ENCODE measurements at places on chromosomes 7 and 10.

- no peak for DNase-seq
Measured at GRCh38 chr7:44977959-44978335, 868 bp downstream of the MYO1G start.

GRCh38 chr10:17022896-17023295 is 106.7 kb downstream of the CUBN start:
- no peak for DNase-seq

DNA sequence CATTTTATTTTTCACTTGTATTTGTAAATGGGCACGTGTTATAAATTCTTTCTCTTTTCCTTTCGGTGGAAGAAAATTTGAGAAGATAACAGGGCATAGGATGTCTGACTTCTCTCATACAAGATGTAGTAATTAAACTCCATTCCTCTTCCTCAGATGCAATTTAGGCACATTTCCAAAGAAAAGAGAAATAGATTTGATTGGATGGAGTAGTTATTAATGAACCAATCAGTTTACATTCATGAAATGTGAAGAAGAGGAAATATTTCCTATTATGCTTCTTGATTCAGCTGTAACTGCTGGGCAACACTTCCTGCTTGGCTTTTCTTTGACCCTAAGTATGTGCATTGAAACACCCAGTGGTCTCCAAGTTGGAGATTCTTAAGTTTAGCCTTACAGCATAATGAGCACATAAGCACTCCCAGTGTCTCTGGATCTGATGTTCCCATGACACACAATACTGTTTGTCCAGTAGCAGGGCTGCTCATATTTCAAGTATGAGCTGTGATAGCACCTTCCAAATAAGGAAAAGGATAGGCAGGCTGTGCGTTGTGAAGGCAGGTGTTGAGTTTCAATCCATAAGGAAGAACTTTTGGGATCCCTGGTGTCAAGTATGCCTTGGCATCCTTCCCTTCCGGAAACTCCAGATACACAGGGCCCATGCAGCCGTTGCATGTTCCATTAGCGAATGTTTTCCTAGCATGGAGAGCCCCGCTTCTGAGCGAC is 33.4 kb upstream of the COBL start:
- DNase-seq: no peak

GRCh38 chr7:152664636-152665035 is 11.3 kb downstream of the XRCC2 start:
- no peak for DNase-seq

DNA sequence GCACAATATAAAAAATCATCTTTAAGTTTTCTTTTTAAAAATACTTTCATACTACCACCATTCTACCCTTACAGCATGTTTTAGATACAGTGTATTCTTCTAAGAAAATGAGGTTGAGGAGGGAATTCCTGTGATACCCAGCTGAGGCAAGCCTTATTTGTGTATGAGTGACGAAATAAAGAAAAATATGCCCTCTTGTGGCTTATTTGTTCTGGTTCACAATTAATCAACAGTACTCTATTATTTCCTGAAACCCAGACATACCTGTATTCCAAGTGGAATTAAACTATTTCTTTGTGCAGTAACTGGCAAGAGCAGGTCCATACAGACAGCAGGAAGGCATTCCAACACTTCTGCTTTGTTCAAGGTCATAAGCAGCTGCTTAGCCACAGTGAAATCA is 4.5 kb upstream of the SEMA3D start:
- no peak for DNase-seq

- no peak for DNase-seq
Measured at GRCh38 chr7:121798896-121799295, 74.1 kb upstream of the PTPRZ1 start.

GRCh38 chr7:977326-978048 is 2.1 kb upstream of the COX19 start:
- DNase-seq: peak; percentile 64

- DNase-seq: no peak
Measured at GRCh38 chr7:43747328-43748105, 11.0 kb upstream of the BLVRA start.

DNA sequence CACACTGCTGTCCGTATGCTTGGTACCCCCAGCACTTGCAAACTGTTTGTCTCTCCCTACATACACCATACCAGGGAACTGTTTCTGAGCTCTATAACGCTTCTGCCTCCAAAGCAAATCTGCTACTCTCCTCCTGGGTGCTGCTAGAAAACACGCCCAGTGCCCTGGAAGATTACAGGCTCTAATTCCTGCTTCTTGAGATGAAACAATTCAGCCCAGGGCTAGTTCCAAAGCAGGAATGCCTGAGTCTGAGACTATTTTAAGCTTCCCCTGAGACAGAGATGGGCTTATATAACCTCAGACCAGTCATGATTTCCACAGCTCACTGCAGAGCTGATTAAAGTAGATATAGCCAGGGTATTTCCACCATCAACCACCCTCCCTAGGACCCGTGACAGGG is 327.1 kb downstream of the GPR158 start:
- no peak for DNase-seq

GRCh38 chr10:26711324-26711723 is 13.8 kb downstream of the PDSS1 start:
- DNase-seq: no peak

- no peak for DNase-seq
Measured at GRCh38 chr10:47019155-47020145, 108.2 kb downstream of the PTPN20 start.

GRCh38 chr7:25857376-25858067 is 294.5 kb upstream of the NFE2L3 start:
- DNase-seq: no peak

DNA sequence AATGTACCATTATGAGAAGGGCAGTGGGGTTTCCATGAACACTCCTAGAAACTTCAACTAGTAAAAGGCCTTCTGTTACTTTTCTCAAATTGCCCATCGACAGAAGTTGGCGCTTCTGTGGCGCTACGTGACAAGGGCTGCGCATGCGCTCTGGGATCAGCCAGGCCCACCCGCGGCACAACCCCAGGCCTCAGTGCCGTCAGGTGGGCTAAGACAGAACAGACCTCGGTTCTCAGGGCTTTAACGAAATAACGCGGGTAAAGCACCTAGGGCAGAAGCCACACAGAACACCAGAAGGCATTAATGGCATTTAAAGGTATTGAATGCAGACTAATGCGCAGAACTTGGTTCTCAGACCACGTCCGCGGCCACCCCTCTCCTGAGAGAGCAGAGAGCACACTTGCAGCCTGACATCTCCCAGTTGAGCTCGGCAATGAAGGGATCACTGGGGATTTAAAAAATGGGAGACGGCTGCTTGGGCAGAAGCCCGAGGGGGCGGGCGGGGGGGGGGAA is 67.6 kb upstream of the CTNNA3 start:
- peak; percentile 13 for DNase-seq

GRCh38 chr10:103493362-103493915 is at the start of gene NEURL1:
NEURL1 (plus strand) TSS chr10:103493705; CDS start chr10:103494388, 683 bp downstream.
- DNase-seq: peak; percentile 34

GRCh38 chr7:19111474-19112273 is 5.8 kb downstream of the TWIST1 start:
- DNase-seq: no peak

DNA sequence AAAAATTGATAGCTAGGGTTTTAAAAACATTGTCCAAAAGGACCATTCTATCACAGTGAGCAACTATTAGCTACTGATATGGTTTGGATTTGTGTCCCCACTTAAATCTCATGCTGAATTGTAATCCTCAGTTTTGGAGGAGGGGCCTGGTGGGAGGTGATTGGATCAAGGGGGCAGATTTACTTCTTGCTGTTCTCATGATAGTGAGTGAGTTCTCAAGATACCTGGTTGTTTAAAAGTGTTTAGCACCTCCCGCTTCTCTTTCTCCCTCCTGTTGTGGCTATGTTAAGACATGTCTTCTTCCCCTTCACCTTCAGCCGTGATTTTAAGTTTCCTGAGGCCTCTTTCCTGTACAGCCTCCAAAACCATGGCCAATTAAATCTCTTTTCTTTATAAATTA is 500.4 kb upstream of the POT1 start:
- no peak for DNase-seq

DNA sequence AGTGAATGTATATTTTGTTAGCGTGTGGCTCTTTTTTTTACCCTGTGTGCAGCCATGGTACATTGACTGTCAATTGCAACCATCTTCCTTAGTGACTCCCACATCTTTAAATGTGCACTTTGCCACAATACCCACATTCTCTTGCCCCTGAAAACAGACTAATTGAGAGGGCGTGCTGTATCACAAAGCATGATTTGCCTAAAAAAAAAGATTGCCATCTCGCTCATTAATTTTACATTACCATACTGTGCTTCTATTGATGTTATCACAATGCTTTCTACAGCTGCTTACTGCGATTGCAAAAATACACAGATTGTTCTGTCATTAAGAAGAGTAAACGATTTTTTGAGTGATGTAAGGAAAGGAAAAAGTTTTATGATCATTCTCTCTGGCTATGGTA is 613.1 kb upstream of the NRP1 start:
- DNase-seq: no peak

- no peak for DNase-seq
Measured at GRCh38 chr10:75723319-75723980, 292.0 kb downstream of the LRMDA start.

DNA sequence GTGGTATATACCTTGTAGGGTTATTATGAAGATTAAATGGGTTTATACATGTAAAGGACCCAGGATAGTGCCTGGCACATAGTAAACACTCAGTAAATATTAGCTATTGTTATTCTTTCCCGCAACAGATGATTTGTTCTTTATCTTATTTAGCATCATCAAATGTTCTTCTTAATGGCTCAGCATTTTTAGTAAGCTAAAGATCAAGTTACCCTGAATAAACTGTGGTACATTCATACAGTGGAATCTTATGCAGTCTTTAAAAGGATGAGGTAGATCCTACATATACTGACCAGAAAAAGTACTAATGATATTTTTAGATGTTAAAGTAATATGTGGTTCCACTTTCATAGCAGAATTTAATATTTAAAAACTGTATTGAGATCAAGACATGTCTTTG is 65.4 kb downstream of the ST7 start:
- DNase-seq: no peak

DNA sequence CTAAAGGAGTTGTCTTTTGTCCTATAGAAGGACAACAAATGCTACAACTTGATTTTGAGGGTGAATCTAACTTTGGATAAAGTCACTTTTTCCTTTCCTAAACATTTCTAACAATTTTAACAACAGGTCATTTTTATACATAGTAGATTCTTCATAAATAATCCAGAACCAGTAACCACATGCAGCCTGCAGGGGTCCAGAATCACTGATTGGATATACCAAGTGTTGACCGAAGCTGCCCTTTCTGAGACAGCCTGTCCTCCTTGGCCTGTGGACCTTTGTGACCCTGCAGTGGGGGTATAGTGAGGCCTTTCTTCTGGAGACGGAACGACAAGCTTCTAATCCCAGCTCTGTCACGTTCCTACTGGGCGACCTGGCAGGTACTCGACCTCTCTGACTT is 34.8 kb upstream of the LAMB4 start:
- DNase-seq: no peak

- DNase-seq: peak; percentile 32
Measured at GRCh38 chr10:97714401-97715258, 1.1 kb downstream of the MARVELD1 start.

DNA sequence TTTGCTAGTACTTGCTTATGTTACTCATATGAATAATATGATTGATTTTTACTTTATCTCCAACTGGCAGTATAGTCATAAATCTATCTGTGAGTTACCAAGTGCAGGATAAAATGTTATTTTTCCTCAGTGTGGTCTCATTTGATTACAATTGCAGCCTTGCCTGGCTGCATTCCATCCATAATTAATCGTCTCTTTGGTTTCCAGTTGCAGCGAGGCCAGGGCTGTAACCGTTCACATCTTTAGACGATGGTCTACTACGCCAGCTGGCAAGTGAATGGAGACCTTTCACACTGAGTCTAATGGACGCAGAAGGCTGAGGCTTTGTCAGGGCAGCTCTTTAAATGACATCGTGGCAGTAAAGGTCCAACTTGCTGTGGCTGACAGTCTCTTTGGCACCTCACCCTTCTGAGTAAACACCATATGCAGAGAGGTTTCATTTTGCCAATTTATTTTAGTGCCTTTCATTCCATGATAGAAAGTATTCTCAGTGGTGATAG is 84.0 kb downstream of the ARL4A start:
- DNase-seq: no peak

GRCh38 chr7:129919492-129919891 is 33.3 kb downstream of the UBE2H start:
- DNase-seq: no peak

DNA sequence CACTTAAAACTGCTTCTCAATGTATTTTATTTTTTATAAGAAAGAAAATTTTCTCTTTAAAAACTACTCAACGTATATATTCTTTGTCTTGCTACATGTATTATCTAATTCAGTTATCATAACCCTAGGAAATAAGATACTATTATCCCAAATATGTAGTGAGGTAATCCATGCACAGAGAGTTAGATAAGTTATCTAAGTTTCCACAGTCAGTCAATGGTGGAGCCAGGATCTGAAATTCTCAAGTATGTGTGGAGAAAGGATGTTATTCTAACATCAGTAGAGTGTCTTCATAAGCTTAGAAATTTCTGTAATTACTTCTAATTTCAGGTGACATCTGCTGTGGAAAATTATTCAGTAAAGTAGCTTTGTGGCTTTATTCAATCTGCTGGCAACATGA is 239.9 kb downstream of the CSTF2T start:
- no peak for DNase-seq

- no peak for DNase-seq
Measured at GRCh38 chr7:108358553-108358952, 97.7 kb downstream of the NRCAM start.

DNA sequence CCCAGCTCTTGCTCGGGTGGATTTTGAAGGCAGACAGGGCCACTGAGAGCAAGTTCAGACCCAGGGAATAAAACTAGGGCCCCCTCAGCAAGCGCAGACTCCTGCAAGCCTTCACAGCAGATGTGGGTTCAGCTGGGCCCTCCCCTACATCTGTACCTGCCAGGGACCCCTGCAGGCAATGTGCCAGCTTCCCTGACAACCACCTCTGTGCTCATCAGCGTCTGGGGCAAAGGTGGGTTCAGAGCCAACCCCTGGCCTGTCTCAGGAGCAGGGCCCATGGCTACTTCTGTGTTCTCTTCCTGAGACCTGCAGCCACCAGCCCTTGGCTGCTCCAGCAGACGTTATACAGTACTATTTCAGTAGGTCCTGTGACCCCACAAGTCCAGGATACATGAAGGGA is 189.5 kb downstream of the DIP2C start:
- no peak for DNase-seq

DNA sequence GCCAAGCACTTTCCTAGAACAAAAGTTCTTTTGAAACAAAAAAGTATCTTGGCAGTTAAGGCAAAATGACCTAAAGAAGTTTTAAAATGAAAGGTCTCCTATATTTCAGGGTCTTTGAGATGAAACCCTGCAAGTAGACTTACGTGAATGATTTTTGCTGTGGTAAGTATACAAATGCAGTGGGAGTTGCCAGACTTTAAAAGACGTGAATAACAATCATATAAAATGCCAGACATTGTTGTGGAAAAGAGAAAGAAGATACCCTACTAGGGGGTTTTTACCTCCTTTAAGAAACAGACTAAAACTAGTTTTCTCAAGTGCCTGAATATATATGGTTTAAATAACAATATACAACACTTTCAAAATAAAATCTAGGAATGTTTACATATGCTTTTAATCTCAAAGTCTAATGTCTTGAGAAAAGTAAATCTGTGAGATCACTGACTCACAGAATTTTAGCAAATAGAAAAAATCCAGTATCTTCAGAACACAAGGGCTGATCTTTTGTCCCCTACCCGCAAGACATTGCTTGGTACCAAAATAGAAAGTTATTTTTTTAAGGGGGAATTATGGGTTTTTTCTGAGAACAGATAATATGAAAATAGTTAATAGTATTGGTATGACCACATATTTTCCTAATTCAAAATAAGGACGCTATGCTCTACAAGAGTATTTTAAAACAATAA is 29.5 kb downstream of the LRRC17 start:
- no peak for DNase-seq

GRCh38 chr7:157693071-157693520 is 356.3 kb downstream of the DNAJB6 start:
- DNase-seq: no peak

All from nucleus accumbens (tissue), 56 donors.